Hematopoietic multipotent progenitor cell treated with erythropoietin and hydrocortisone succinate and interleukin-3 and kit ligand, for 6 days (in vitro differentiated cells): ENCODE measurements at places on chromosomes 5 and 9.
A peak's percentile ranks its signal among the peaks of the same experiment; 100 is the strongest.

- no peak for DNase-seq
Measured at GRCh38 chr5:141804475-141804874, 73.7 kb downstream of the PCDH1 start.

DNA sequence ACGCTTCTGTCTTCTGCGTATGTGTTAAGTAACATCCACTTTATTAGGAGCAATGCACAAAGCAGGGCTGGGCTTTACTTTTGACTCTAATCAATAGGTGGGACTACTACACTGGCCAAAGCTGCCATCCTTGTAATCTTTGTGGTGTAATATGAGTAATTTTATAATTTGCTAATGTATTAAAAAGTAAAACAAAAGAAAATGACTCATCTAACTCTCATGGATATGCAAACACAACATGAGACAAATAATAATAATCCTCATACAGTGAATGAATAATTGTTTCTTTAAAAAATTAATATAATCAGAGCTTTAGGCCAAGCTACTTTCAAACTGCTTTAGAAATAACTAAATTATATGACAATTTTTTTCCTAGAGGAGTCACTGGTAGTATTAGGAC, 90.7 kb downstream of the NR3C1 start:
- DNase-seq, result no peak

DNA sequence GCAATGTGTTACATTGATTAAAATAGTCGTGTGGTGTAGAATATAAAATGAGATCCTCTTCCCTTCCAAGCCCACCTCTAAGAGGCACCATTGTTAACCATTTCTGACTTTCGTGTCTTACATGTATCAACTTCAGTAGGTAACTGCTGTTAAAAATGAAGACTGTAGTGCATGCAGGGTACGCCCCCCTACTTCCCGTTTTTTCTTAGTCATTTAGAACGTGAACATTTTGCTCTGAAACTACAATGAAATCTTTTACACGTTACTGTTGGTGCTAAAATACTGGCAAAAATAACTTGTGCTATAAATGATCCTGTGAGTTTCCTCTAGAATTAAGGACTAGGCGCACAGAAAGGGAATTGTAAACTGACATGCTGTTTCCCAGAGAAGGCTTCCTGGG, 41.5 kb downstream of the WNK2 start:
- DNase-seq, result peak; percentile 10

- DNase-seq, result no peak
Measured at GRCh38 chr9:87827341-87827740, 55.3 kb upstream of the SPATA31E1 start.

- DNase-seq, result peak; percentile 90
Measured at GRCh38 chr9:21434202-21435014, 5.8 kb upstream of the IFNA1 start.

DNA sequence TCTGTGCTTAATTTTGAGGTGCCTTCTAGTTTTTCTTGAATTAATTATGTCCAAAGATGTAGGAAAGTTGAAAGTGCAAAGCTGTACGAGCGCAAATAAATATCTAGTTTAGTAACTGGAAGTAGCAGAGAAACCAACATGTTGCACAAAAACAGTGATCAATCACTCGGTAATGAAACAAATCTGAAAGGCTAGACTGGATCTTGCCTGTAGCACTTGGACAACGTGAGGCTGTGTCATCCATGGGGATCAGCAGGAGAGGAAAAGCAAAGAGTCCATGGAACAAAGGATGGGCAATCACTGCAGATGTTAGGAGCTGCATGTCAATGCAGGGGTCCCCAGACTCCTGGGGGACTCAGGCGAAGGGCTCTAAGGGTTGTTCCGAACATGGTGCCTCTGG, 424.2 kb downstream of the IRX1 start:
- DNase-seq, result no peak

DNA sequence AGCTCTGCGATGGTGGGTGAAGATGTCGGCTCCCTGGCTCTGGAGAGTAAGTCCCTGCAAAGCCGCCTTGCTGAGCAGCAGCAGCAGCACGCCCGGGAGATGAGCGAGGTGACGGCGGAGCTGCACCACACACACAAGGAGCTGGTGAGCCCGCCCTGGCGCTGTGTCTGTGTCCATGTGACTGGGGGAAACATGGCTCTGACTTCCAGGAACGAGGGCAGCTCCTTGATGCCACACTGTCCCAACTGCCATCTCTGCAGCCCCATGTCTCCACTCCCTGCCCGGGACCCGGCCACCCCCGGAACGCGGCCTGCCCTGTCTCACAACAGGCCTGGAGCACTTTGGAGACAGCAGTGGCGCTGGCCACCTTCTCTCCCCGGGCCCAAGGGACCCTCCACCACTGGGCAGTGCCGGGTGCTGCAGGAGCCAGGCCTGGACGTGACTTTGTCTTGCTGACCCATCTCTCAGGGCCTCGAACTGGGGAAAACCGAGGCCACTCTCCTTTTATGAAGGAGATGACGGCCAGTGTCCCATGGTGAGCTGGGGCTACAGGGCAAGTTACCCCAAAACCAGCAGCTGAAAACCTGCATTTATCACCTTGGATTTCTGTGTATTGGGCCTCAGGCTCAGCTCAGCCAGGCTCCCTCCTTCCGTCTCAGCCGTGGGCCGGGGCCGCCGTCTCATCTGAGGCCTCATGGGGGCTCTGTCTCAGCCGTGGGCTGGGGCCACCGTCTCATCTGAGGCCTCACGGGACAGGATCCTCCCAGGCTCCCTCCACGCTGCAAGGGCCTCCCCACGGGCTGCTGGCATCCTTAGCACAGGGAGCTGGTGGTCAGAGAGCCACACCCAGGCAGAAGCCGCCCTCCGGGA, 28.6 kb downstream of the CEP72 start:
- DNase-seq, result no peak

DNA sequence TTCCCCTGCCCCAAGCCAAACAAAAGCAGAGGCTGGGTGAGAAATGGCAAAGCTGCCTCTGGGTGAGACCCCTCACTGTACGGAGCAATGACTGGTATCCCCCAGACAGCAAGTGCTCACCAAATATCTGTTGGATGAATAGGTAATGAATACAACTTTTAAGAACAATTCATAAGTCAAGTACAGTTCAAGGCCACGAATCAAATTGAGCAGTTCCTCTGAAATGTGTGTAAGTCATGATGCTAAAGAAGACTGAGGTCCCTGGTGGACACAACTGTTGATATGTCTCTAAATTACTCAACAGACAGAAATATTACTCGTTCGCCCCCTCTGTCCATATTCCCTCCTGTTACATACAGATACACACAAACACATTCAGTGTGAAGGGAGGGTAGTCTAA, 160.7 kb downstream of the GLIS3 start:
- no peak for DNase-seq

- no peak for DNase-seq
Measured at GRCh38 chr5:36444582-36445418, 143.1 kb upstream of the RANBP3L start.

DNA sequence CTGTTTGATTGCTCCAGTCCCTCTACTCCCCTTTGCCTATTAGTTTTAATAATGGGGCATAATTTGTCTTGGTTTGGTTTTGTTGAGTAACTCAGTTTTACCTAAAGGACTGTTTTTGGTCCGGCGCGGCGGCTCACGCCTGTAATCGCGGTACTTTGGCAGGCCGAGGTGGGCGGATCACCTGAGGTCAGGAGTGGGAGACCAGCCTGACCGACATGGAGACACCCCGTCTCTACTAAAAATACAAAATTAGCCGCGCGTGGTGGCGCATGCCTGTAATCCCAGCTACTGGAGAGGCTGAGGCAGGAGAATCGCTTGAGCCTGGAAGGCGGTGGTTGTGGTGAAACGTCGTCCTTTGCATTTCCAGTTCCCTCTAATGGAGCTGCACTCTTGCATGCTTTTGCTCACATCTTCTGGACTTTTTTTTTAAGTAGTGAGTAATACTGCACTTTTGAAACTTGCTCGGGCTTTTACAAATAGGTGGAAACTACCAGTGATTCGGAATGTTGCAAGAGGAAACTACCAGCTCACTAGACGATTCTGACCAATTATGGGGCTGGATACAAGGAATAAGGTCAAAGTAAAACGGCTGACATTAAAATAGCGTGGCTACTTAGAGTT, 721 bp upstream of the MAML1 start:
- no peak for DNase-seq

DNA sequence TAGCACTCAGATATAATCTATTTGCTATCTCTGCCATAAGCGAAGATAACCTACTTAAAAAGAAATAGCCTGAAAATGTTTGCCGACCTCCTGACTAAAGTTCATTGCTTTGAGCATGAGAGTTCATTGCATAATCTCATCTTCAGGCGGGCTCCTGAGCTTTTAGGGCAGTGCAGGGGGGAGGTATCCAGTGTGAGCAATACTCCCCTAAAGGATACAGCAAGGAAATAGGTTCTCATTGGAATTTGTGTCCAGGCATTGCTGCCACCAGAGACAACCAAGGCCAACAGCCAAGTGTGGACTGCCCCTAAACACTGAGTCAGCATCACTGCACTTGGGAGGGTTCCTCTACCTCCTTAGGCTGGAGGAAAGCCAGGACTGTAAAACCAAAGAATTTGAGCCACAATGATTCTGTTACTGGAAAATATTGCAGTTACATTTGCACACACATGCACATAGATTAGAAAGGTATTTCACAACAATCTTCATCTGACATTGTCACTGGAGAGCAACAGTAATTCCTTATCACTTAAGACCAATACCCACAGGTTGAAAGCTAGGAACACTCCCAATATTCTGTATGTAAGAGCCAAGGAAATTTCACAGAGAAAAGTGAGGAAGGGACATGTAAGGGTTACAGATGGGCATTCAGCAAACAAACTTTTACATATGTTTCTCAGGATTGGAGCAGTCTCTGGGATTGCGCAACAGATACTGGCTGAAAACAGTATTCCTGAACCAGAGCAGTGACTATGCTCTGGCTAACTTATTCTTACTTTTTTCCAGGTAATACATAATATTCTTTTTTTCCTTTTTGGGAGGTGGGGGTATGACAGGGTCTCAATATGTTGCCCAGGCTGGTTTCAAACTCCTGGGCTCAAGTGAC, 98.6 kb upstream of the TLE1 start:
- peak; percentile 86 for DNase-seq

DNA sequence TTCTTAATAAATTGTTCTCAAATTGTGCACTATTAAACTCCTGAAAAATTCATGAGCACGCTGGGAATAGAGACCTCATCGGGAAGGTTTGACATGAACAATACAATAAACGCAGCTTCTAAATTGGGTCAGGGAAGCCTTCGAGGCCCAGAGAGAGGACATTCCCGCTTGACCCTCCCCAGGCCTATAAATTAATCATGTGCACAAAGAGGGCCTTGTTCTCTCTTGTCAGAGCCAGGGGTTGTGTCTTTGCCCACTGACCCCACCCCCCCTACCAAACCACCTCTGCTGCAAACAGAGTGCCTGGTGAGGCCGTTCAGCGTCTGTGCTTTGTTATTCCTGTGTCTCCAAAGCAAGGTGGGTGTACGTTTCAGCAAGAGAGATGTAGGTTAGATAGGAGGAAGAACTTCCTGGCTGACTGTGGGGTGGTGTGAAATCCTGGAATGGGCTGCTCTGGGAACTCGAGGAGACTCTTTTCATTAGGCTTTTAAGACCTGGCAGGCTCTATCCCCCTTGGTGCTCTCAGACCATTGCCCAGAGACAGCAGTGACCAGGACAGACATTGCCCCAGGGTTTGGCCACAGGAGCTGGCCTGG, 18.2 kb upstream of the DAB2IP start:
- no peak for DNase-seq

GRCh38 chr5:18281947-18282581, 647.8 kb downstream of the TAF11L14 start:
- peak; percentile 52 for DNase-seq

GRCh38 chr5:34667705-34668104, 11.6 kb downstream of the RAI14 start:
- DNase-seq, result no peak

DNA sequence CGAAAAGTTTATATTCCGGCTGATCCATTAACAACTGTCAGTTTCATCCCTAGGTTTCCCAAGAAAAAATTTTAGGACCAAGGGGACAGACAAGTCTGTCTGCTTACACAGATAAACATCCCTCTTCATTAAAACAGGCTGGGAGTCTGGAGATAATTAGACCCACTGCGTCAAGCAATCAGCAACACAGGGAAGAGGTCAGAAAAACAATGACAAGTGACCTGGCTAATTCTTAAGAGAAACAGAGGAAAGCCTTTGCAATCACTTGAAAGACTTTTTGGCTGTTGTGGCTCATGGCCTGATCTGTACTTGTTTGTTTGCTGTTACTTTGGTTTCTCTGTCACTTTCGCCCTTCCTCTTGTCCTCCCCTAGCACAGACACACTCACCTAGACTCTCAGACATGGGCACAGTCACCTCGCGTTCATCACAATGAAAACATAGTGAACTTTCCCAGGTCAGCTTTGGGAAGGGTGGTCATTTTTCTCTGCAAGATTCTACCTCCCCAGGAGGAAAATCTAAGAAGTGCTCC, 2.9 kb upstream of the CCDC192 start:
- no peak for DNase-seq

GRCh38 chr9:137547687-137548543, 2.3 kb downstream of the PNPLA7 start:
- no peak for DNase-seq

- peak; percentile 55 for DNase-seq
Measured at GRCh38 chr5:138544181-138545134, 1.4 kb upstream of the ETF1 start.

DNA sequence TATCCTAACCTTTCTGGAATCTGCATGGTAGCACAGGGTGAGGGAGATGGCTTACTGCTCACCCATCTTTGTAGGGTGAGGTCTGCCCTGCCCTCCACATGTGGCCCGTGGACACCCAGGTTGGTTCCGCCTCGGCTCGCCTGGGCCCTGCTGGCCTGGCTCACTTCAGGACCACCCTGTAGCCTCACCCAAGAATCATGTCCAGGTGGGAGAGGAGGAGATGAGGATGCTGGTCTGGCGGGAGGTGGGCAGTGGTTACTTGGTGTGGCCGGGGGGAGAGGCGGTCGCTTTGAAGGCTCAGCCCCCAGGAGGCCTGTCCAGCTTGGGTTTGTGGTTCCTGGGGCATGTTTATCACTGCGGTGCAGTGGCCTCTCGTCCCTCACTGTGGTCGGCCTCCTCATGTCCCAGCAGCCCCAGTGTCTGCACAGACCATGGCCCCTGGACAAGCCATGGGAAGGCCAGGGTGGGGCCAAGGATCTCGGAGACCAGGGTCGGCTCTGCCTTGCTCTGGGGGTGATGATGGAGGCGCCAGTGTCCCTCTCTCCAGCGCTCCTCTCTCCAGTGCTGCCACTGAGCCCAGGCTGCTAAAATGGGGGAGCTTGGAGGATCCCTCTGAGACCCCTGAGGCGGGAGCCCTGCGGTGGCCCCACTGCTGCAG, 4.6 kb downstream of the OBP2B start:
- DNase-seq, result no peak

GRCh38 chr5:161256957-161257356, 289.6 kb downstream of the GABRB2 start:
- no peak for DNase-seq

GRCh38 chr5:77851176-77852067, 75.3 kb upstream of the TBCA start:
- peak; percentile 40 for DNase-seq
